ENCODE measurements at places on chromosomes 13 and 19.

DNA sequence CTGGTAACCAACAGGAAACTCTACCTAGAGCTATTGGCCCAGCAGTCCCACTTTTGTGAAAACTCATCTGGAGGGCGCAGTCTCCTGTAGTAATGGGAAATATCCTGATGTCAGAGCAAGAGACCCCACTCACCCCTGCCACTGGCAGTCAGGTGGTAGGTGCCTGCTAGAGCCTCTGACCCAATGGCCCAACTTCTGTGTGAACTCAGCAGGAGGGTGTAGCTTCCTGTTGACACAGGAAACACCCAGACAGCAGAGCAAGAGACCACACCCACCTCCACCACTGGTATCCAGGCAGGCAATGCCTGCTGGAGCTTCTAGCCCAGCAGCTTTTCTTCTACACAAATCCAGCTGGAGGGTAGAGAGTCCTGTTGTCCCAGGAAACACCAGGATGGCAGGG is 1176.8 kb upstream of the PRR20A start:
- no peak for DNase-seq

- DNase-seq: no peak
Measured at GRCh38 chr19:42206871-42207755, 10.4 kb downstream of the DEDD2 start.

- DNase-seq: no peak
Measured at GRCh38 chr19:10878253-10878652, 6.9 kb downstream of the CARM1 start.

DNA sequence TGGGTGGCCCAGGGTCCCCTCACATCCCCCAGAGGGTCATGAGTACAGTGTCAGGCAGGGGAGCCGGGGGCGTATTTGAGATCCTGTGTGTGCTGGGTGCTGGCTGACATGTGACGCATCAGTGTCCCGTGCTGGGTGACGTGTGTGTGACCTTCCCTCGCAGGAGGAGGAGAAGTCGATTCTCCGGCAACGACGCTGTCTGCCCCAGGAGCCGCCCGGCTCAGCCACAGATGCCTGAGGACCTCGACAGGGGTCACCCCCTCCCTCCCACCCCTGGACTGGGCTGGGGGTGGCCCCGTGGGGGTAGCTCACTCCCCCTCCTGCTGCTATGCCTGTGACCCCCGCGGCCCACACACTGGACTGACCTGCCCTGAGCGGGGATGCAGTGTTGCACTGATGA is 25.8 kb downstream of the PNPLA6 start:
- DNase-seq: no peak

DNA sequence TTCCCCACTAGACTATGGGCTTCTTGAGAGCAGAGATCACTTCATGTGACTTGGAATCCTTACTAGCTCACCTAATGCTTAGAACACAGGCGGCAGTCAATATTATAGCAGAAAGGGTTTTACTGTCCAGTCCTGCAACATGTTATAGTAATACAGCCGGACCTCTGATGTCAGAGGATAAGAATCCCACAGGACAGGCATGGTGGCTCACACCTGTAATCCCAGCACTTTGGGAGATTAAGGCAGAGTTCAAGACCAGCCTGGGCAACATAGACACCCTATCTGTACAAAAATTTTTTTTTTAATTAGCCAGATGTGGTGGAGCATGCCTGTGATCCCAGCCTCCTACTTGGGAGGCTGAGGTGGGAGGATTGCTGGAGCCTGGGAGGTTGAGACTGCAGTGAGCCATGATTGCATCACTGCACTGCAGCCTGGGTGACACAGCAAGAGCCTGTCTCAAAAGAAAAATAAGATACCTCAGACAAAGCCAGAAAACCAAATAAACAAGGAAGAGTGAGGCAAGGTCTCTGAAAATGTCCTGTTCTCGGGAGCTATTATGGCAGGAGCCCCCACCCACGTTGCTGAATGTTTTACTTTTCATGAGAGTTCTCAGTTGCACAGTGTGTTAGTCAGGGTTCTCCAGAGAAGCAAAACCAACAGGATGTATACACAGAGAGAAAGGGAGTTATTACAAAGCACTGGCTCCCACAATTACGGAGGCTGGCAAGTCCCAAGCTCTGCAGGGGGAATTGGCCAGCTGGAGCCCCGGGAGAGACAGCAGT is 100.8 kb downstream of the UBL3 start:
- no peak for DNase-seq

- DNase-seq: peak; percentile 22
Measured at GRCh38 chr13:113742000-113742441, 17.0 kb upstream of the TMEM255B start.

DNA sequence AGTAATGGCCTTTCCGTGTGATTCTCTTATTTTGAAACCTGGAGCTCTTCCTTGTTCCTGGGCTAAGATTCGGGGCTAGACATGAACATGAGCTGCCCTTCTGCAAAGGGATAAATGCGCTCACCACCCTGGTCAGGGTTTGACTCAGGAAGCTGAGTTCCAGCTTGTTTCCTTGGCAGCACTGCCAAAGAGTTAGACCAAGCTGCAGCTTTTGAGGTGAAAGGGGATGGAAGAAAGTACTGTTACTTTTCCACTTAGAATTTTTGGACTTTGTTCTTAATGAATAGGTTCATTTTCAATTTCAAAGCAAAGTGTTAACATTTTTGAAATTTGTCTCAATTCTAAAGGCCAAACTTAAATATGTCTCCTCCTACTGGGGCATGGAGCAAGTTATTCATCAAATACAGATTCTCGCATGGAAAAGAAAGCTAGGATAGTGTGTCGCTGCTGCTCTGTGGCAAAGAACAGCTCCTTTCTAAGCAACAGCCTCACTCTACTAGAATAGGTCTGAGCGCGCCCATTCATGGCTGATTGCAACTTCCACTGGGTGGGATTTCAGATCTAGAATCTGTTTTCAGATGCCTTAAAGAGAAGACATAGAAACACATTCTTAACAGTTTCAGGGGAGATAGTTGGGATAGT is 2.2 kb downstream of the RGCC start:
- peak; percentile 36 for DNase-seq

- no peak for DNase-seq
Measured at GRCh38 chr19:43872547-43873336, 45.6 kb downstream of the ZNF283 start.
